AG10803 (cell line): ENCODE measurements at places on chromosomes 7 and 10.
A peak's percentile ranks its signal among the peaks of the same experiment; 100 is the strongest.

- DNase-seq, result no peak
Observed at GRCh38 chr7:134188311-134188710, 61.2 kb downstream of the LRGUK start.

DNA sequence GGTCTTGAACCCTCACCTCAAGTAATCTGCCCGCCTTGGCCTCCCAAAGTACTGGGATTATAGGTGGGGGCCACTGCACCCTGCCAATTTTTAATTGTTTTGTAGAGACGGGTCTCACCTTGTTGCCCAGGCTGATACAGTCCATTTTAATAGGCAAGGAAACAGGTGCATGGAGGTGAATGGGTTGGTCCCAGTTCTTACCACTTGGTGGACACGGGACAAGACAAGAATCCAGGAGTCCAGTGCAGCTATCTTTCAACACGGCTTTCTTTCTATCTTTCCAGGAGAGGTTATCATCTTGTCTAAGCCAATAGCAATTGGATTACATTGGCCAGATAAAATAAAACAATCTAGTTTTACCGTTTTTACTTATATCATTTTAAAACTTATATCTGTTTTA, 23.8 kb downstream of the TCF7L2 start:
- DNase-seq, result no peak

DNA sequence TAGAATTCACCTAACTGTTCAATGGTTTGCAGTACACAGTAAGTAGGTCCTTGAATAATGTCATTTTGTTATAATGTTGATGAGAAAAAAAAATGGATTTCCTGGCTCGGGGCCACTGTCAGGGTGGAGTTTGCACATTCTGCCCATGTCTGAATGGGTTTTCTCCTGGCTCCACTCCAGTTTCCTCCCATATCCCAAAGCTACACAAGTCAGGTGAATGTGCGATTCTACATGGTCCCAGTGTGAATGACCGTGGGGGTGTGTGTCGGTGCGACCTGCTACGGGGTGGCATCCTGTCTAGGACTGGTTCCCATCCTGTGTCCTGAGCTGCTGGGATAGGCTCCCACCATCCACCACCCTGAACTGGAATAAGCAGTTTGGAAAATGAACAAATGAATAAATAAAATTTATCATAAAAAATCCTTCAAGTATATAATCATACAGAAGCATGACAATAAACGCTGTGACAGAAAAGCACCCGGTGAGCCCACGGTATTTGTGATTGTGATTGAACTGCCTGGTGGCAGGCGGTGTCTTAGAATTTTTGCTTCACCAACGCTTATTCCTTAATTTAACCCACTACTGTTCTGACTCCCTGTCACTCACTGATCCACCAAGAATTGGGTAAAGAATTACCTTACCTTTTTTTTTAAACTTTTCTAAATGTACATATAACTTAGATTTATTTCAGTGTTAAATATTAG, 114.1 kb downstream of the ICA1 start:
- no peak for DNase-seq

GRCh38 chr10:86538547-86538946, 17.0 kb upstream of the WAPL start:
- peak; percentile 25 for DNase-seq

GRCh38 chr10:34811126-34811967, 3.7 kb downstream of the PARD3 start:
- DNase-seq, result no peak

DNA sequence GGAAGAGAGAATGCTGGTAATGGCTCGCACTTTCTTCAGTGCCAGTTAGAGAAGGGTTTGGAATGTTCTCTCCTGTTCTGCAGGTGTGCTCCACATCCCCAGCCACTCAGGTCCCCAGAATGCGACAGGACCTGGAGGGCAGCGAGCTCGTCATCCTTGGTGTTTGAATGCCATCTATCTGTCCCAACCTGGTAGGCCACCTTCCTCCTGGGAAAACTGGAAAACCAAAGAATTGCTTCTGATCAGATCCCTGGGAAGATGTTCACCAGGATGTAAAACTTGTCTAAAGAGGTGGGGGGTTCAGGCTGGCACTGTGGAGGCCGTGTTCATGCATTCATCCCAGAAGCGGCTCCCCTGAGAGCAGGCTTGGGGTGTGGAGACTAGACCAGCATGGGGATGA, 379.5 kb downstream of the GLRX3 start:
- no peak for DNase-seq
